Natural killer cell (primary cell): ENCODE measurements at places on chromosomes 3 and 15.
A peak's percentile ranks its signal among the peaks of the same experiment; 100 is the strongest.

DNA sequence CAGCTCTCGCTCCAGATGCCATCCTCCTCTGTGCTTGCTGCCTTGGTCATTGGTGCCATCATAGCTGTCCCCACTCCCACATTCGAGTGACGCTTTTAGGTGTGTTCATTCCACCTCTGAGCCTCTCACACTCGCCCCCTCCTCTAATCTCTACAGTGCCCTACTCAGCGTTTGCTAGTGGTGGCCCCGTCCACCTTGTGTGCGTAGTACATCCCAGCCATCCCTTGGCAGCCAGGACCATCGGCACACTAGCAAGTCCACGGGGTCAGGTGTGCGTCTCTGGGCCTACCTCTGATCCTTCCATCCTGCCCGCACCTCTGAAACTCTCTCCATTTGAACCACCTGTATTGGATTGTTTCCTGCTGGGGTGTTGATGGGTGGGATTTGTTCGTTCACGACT, 54.2 kb upstream of the RGMA start:
- no peak for DNase-seq

GRCh38 chr3:190074817-190075216, 45.9 kb downstream of the P3H2 start:
- DNase-seq = no peak

- no peak for DNase-seq
Measured at GRCh38 chr15:48751595-48751994, 59.3 kb downstream of the CEP152 start.

DNA sequence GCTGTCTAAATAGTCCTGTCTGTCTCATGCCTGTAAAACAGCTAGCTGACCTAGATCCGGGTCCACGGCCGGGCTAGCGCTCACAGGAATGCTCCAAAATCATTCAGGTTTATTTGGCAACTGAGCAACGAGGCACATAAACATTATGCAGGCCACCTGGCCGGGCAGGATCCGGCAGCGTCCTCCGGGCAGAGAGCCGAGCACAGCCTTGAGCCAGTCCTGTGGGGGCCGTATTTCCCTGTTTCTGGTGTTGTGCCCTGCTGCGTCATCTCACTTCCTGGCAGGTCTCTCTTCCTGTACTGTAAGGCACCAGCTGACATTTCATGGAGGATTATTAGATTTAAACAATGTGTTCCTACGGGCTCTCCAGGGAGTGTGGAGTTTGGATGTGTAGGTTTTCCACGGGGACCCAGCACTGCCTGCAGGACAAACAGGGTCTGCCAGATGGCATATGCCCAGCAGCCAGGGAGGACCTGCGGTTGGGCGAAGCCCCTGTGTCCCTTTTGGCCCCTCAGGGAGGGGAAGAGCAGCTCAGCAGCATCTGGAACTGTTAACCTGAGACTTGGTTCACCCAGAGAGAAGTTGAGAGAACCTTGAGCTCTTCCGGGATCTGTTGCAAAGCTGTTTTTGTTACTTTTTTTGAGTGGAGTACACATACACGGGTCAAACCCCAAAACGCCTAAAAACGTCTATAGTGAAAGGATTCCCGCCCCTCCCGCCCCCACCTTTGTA, 16.6 kb upstream of the LRRK1 start:
- no peak for DNase-seq

DNA sequence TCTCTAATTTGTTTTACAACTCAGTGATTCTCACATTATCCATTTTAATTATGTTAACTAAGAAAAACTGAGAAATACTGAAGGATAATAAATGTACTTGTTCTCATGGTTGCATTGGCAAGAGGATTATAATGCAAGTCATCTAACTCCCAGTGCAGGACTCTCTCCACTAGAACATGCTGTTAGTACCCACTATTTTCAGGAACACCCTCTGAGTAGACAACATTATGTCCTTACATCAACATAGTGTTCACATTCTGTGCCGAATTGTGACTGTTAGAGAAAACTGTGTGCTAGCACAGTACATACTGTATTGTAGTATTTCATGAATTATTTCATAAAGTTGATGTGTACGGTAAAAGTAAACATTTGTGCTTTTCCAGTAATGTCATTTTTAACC, 80.1 kb downstream of the LEKR1 start:
- no peak for DNase-seq

GRCh38 chr3:56683122-56683817, at the start of gene TASOR:
Gene TASOR (minus strand): TSS chr3:56683265. CDS start chr3:56683006, 259 bp downstream.
- peak; percentile 87 for DNase-seq

GRCh38 chr3:44074181-44074580, 167.5 kb upstream of the TOPAZ1 start:
- DNase-seq = no peak

DNA sequence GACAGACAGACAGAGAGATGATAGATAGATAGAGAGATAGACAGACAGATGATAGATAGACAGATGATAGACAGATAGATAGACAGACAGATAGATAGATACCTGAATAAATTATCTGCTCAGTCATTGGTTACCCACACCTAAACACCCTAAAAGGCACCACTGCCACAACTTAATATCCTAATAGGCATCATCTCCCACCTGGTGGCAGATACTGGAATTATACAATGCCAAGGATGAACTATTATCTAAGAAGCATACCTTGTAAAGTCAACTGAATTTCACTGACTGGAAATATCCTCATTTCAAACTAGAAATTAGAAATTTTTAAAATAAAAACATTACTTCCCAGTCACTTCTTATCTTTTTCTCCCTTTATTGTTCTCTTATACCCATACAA, 19.4 kb upstream of the ATP8B4 start:
- no peak for DNase-seq

- DNase-seq = no peak
Measured at GRCh38 chr3:136067211-136067610, 101.7 kb downstream of the PPP2R3A start.

DNA sequence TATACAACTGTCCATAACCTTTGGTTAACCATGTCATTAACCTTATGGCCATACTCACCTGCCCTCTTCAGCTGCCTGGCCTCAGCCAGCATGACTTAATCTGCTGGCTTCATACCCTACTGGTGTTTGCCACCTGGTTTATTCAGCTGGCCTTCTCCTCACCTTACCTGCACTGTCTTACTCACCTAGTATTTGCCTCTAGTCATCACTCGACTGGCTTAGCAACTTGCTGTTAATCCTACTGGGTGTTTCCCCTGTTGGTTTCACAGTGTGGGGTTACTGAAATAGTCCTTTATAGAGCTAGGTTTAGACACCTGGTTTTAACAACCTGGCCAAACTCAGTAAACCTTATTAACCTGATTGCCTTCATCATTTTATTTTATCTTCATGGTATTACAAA, 96.4 kb downstream of the IL12A start:
- DNase-seq = no peak

- no peak for DNase-seq
Measured at GRCh38 chr15:67116742-67117141, 51.3 kb downstream of the SMAD3 start.

GRCh38 chr3:186920301-186920700, 10.0 kb upstream of the ST6GAL1 start:
- no peak for DNase-seq

DNA sequence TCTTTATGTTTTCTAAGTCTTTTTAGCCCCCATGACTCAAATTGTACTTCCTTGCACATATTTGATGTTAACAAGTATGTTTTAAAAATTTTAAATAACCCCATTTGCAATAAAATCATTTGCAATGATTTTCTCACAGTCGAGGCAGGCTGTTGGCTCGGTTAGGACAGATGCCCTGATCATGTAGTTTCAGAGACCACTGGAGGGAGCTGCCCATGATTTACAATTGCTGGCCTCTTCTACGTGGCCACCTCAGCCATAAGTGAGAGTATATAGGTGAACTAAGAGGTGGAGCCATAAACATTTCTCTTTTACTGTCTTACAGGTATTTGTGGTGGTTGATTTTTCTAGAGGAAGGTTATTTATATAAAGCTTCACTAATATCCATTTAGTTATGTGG, 1.7 kb downstream of the DTWD1 start:
- DNase-seq = no peak

GRCh38 chr3:113293348-113293747, 82.0 kb downstream of the BOC start:
- no peak for DNase-seq

DNA sequence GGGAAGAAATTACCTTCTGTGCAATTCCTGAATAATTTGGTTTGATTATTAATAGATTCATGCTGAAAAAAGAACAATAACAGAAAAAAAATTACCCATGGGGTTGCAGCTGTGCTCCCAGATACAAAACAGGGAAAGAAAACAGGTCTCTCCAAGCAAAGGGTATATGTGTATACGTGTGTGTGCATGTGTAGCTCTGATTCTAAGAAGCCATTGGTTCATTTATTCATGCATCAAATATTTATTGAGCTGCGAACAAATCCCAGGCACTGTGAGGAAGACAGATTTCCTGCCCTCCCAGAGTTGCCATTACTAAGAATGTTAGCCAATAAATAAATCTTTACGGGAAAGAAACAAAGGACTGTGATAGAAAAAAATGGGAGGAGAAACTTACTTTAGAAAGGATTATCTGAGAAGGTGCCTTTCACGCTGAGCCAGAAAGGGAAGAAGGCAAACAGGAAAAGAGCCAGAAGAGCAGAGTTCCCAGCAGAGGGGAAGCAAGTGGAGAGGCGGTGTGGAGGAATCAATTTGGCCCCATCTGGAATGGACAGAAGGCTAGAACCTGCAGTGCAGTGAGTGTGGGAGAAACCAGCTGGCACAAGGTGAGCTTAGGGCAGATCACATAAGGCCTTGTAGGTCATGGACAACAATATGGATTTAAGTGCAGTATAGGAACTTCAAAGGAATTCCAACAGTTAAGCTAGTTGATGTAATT, 20.7 kb downstream of the CHL1 start:
- DNase-seq = no peak

DNA sequence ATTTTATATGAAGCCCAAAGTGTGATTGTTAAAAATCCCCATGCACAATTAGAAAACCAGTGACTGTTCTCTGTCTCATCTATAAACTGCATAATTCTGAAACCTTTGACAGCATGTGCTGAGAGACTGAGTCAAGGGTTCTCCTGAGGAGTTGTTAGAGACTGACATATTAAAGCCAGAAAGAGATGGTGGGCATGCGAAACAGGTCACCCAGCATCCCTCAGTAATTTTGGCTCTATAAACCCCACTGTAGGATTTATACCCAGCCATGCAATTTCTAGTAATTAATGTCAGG, 3.6 kb downstream of the VGLL3 start:
- DNase-seq = no peak

DNA sequence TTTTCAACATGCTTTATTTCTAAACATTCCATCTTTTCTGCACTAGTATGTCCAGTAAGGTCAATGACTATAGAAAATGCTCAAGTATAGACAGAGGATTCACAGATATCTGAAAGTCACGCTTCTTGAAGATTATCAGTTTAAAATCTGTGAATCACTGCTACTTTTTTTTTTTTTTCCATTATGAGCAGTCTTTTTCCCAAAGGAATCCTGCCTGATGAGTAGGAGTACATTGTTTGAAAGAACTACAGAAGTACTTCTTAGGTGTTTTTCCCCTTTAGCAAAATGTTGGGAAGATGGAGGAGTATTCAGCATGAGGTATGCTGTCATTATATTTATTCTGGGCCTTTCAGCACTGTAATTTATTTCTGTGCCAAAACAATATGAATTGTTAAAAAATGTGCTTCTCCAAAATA, 266.2 kb downstream of the NLGN1 start:
- no peak for DNase-seq

GRCh38 chr15:26757141-26757540, 15.7 kb downstream of the GABRB3 start:
- no peak for DNase-seq
